ENCODE measurements at places on chromosomes 5 and 9.

- no peak for DNase-seq
Measured at GRCh38 chr9:107942856-107943255, 453.3 kb upstream of the KLF4 start.

DNA sequence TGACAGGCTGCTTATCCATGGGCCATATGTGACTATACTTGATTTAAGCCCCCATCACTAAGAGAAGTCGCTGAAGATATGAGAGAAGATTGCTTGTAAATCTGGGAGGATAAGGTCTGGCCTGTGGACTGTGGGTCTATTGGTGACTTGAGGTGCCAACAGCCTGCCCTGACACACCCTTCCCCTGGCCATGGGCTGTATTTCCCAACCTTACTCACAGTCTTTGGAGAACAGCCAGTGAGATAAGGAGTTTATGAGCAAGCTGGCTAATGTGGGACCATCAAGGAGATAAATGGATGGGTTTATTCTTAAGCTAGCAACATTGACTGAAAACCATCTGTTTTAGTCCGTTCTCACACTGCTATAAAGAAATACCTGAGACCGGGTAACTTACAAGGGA lies 231.3 kb downstream of the ZSWIM6 start:
- no peak for DNase-seq

- DNase-seq, result no peak
Measured at GRCh38 chr5:64742821-64743220, 25.7 kb downstream of the SREK1IP1 start.

- no peak for DNase-seq
Measured at GRCh38 chr9:9855177-9856078, 757.4 kb downstream of the PTPRD start.

DNA sequence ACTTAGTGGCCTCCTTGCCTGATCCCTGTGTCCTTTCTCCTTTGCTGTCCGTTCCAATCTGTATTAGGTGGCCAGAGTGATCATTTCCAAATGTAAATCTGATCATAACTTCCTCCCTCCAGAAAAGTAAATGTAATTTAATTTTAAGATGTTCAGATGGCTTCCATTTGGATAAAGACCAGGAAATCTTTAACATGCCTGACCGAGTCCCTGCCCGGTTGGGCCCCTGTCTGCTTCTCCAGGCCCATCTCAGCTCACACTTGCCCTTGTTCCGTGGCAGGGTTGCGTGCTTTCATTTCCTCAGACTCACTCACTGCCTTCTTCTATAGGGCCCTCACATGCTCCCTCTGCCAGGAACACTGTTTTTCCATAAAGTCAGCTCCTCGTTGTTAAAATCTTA lies 7.6 kb downstream of the MAP3K1 start:
- DNase-seq, result no peak
